Body of pancreas (tissue), 4 donors: ENCODE measurements at places on chromosomes 13 and 19. TPM values are rescaled to one million over a fixed set of nuclear protein-coding genes. Genes with fewer than 3 reads are reported as not detected.

DNA sequence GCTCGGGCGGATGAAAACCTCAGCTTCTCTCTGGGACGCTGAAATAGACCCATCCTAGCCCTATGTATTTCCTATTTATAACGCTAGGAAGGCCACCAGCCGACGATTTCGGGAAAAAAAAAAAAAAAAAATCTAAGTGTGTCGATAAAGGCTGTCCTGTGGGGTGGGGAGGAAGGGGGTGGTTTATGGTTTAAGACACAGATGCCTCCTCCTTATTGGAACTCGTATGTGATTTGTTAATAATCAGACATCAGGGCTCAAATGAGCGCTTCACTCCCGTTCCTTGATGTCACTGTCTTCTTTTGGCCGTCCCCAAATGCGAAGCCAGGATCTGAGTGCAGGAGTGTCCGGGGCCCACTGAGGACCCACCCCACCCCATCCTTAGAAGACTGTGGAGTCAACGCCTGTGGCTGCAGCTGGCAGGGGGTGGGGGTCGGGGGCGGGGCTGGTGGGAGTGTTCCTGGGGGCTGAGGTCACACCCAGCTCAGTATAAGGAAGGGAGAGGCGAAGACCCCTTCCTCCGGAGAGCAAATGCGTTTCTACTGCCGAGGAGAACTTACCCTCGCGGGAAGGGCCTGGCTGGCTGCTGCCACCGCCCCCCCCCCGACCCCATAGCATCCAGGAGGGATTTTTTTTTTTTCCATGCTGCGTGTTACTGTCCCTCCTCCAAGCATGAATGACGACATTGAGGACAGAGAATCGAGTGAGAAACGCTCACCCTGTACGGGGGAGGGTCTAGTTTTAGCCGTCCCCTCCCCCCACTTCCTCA is 971 bp downstream of the ATCAY start:
- DNase-seq = no peak

DNA sequence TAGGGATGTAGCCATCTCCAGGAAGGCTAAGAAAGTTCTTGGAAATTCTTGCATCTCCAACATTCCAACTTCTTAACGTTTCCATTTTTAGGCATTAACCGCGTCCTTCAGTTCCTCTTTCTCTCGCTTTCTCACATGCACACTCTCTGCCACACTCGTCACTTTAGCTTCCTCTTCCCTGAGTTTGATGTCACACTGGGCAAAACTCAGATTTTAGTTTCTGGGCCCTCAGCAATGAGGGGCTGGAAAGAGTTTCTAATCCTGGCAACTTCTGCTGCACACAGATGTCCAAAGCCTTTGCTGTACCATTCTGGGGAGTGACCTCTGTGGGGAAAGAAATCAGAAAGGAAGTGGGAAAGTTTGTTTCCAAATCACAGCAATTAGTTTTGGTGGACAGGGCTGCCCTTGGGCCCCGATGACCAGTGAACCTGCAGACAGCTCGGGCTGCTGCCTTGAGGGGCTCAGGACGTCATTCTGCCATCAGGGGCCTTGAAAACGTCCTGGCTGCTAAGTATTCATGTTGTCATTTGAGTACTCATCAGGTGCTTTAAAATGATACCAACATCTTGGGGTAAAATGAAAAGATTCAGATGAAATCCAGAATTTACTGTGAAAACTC is 89.3 kb downstream of the KL start:
- no peak for DNase-seq

DNA sequence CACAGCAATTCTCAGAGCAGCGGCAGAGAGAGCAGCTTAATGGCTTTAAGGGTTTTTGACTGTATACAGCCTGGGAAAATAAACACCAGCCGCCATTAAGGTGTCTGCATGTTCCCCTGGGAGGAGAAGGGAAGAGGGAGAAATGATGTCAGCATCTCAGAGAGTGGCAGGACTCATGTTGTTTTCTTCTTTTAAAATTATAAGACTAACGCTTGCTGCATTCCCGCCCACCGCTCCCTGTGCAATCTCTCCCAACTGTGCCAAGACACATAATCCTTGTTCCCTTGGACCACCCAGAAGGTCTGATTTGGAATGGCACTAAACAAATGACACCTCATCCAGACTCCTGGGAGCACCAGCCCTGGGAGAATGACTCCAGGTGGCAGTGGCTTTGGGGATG is 27.7 kb upstream of the FAM216B start:
- no peak for DNase-seq

DNA sequence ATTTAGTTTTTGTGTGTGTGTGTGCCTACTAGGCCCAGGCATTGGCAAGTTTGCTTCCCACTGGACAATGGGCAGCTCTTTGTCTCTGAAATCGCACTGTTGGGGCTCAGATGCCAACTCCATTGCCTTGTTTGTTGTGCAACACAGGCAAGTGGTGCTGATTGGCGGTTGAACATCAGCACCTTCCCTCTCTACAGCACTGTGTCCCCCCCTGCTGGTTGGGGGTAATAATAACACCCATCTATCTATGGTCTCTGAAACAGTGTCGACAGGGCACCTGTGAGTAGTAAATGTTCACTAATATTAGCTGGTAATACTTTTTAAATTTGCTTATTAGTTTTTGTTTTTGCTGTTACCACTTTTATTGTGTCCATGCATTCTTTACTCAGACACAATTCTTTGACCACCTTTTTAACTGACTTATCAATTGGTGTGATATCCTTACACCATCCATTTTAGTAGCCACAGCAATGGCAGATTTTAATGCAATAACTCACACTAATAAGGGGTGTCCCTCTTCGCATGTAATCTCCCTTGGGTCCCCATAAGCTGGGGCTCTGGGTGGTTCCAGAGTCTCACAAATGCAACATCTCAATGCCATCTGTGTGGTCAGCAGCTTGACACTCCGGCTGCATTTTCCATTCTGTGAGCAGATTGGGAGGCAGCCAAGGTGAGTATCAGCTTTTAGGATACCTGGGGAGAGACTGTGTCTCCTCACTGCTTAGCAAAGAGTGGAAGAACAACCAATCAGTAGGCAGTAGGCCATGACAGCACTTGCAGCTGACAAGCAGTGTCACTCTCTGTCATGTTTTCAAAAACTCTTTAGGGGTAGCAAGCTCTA is 47.7 kb upstream of the UQCRFS1 start:
- DNase-seq = no peak

- no peak for DNase-seq
These were observed 8.5 kb upstream of the ZNF83 start for GRCh38 chr19:52646571-52647217.

DNA sequence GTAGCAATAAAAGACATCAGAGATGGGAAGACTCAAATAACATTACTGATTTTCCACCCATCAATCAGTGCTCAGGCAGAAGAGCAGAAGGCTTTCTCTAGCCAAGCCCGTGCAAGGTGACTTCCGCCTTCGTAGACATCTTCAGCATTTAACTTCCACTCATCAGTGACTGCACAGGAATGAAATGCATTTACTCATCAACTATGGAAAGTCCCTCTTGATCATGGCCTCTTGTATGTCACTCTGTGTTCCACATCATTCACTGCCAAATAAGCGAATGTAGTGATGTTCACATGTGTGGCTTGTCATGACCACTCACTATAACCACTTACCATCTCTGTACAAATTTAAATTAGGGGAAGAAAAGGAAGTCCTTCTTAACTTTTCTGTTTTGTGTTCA is 49.4 kb downstream of the SACS start:
- DNase-seq = no peak

DNA sequence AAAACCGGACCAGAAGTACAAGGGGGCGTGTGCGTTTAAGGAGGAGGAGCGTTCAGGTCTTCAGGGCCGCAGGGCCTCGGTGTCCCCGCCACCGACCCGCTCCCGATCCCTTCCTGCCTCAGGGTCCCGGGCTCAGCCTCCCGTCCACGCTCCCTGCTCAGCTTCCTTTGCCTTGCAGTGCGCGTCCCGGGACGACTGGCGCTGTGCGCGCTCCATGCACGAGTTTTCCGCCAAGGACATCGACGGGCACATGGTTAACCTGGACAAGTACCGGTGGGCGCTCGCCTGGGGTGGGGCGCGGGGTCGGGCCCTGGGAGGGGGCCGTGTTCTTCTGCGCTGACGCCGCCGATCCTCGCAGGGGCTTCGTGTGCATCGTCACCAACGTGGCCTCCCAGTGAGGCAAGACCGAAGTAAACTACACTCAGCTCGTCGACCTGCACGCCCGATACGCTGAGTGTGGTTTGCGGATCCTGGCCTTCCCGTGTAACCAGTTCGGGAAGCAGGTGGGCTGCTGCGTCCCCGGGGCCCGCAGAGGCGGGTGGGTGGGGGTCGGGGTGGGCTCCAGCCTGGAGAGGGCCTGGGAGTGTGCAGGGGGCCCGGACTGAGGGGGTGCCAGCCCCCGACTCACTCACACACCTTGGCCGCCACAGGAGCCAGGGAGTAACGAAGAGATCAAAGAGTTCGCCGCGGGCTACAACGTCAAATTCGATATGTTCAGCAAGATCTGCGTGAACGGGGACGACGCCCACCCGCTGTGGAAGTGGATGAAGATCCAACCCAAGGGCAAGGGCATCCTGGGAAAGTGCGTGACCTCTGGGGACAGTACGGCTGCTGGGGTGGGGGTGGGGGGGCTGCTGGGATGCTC is 1.4 kb downstream of the GPX4 start:
- DNase-seq = peak; percentile 49

- DNase-seq = no peak
These were observed 176.9 kb downstream of the SHISA2 start for GRCh38 chr13:25874907-25875306.

- no peak for DNase-seq
These were observed 16.9 kb downstream of the CERS1 start for GRCh38 chr19:18878858-18879578.

GRCh38 chr19:30880151-30880550 is 469.1 kb downstream of the TSHZ3 start:
- DNase-seq = no peak

DNA sequence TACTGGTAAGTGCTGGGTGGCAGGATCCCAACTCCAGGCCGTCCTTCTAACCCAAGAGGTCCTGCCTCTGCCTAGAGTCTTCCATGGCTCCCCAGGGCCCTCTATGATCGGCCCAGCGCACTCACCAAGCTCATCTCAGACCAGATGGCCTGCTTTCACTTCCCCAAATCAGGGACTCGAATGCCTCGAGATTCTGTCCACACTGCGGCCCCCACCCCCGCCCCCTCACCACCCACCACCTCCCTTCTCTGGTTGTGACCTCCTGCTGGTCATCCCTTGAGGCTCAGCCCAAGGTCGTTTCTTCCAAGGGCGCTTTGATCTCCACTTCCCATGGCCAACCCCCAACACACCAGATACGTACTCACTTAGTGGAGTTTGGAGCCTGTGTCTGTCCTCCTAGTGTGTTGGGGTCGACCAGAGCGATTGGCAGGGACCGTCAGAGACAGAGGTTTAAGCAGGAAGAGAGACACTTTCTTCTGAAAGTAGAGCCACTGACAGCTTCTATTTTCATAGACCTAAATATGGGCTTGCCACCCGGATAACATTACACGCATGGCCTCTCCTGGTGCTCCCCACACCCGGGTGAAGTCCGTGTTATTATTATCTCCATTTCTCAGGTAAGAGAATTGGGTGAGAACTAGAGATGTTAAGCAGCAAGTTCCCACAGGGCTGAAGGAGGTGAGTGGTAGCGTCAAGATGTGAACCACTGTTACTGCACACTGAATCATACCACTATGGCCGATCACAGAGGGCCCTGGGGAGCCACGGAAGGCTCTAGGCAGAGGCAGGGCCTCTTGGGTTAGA is at the start of gene FCER2:
TSS of gene FCER2 (minus strand) at position 478 of the 804 bp plus-strand sequence. CDS start 2,371 bp downstream, outside the sequence.
- DNase-seq = no peak

- no peak for DNase-seq
These were observed 213.9 kb upstream of the ZNF536 start for GRCh38 chr19:30158067-30158892.

RTBDN gene
- total RNA-seq = 0.52 TPM

ZNF823 gene
- 11.9 TPM for total RNA-seq

FFAR3 gene
- not detected for total RNA-seq

MED29 gene
- 23.1 TPM for total RNA-seq

CRTC1 gene
- 4.9 TPM for total RNA-seq

C19orf38 gene
- total RNA-seq = not detected

PGLYRP1 gene
- total RNA-seq = not detected
